CD4-positive, alpha-beta T cell treated with Interleukin-17A for 1 hour (primary cell): ENCODE measurements at places on chromosomes 6 and 20.
A peak's percentile ranks its signal among the peaks of the same experiment; 100 is the strongest.

DNA sequence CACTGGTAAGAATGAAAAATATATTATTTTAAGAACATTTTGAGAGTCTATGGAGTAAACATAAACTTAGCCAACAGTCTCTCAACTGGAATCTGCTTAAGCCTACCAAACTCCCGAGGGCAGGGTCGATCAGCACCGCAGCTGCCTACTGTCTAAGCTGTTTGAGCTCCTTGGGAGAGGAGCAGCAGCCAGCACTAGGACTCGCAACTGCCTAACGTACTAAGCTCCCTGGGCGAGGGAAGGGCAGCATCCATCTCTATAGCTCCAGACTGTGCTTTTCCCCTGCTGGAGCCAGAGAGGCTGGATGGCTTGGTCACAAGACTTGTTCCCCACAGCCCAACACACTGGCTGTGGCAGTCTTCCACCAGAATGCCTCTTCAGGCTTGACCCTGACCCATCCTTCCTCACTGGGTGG is 96.4 kb downstream of the MOXD1 start:
- DNase-seq, result no peak

DNA sequence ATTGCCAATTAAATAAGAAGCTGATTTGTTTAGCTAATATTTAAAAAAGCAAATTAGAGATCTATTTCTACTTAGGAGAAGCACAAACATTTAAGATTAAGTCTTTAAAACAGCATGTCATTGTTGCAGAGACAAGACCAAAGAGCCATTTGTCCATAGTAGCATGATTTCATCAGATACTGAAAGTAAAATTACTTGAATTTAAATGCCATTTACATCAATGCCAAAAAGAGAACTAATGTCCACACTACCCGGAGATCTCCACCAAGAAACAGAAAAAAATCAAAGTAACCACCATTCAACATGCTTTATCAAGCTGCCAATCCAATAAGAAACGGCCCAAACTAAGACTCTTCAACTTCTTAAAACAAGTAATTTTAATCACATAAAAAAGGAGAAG is 15.7 kb downstream of the AURKA start:
- no peak for DNase-seq

DNA sequence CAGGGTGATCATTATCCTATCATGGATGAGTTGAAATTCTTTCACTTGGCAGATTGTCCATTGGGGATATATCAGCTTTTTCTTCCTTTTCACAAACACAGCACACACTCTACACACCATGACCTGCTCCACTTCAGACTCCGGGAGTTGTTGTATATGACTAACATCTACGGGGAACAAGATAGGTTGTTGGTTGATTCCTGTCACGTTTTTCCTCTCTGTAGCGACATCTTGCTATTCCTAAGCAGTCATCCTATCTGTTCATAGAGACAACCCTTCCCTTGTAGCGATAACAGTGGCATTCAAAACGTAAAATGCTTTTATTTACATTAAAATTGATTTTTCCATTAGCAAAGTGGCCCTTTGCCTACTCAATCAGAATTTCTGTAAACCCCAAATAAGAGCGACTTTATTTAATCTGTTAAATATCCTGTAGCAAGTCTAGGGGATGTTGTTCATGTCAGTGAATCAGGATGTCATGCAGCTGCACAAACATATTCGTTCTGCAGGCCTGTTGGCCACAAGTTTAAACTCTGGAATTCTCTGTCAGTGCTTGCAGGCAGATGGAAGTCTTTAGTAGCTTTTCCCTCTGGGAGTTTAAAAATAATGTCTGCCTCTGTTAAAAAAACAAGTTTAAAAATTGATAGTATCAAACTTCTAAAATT is 23.1 kb downstream of the PHACTR2 start:
- DNase-seq, result no peak

DNA sequence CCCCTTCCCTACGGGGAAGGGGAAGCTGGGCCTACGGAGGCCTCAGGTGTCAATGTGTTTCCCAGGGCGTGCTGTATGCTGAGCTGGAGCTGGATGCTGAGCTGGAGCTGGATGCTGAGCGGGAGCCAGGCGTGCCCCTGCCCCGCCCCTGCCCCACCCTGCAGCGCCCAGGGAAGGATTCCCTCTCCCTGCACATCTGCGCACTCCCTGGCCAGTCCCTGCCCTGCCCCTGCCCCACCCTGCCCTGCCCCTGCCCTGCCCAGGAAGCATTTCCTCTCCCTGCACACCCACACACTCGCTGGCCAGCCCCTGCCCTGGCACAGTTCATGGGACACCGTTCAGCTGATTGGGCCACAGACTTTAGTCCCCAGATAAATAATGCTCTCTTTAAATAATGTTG is 196.8 kb downstream of the SMOC2 start:
- no peak for DNase-seq

DNA sequence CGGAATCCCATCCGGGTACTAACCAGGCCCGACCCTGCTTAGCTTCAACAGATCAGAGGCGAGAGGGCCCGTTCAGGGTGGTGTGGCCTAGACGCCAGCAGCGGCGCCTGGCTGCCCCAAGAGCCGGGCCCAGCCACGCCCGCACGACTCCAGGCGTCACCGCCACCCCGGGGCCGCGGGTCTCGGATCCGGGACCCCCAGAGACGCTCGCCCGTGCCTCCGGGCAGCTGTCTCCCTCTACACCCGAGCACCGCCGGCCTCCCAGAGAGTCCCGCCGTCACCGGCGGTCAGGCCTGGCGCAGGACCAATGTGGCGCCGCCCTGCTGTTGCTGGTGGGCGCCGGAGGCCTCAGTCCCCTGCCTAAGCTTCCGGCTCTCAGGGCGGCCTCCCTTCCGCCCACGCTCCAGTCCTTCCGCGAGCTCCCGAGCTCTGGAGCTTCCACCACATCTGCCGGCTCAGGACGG is 441.2 kb upstream of the DEFB115 start:
- no peak for DNase-seq

DNA sequence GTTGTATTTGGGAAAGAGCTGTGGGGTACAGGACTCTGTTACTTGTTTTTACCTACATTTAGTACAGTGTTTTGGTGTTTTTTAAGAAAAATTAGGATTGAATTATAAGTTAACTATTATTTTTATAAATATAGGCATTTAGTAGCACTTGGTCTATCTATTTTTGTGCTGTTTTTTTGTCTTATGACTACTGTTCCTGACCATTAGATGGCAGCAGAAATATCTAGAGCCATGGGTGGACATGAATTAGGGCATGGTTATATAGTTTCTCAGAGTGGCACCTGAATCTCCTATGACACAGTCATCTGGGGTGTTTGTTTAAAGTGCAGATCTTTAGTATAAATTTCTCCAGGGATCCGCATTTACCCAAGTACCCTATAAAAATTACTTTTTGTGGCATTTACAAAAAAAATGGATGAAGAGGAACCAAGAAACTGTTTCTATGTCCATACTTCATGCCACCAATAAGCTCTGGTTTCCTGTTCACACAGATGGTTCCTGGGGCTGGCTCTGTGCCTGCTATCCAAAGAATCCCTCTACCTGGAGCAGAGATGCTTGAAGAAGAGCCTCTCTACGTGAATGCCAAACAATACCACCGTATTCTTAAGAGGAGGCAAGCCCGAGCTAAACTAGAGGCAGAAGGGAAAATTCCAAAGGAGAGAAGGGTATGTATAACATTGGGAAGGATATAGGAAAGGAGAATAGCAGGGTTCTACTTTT is 19.8 kb downstream of the NFYA start:
- peak; percentile 30 for DNase-seq

- no peak for DNase-seq
Observed at GRCh38 chr6:513961-514360, 122.4 kb downstream of the IRF4 start.
